RPMI7951 (cell line): ENCODE measurements at places on chromosomes 4 and X. TPM values are rescaled to one million over a fixed set of nuclear protein-coding genes. Genes with fewer than 3 reads are reported as not detected.

MMGT1 gene
- 19.8 and 28.0 TPM in 2 replicates for total RNA-seq

PNMA5 gene
- total RNA-seq = not detected in 2 replicates

MAGEA4 gene
- total RNA-seq = 0.59 and 0.60 TPM in 2 replicates

XPNPEP2 gene
- total RNA-seq = not detected in 2 replicates

CDX4 gene
- not detected in 2 replicates for total RNA-seq

GPM6B gene
- 1.8 and 2.4 TPM in 2 replicates for total RNA-seq

RNF128 gene
- 5.0 and 5.5 TPM in 2 replicates for total RNA-seq

DRD5 gene
- total RNA-seq = not detected in 2 replicates

ITM2A gene
- 0.12 TPM in 1 of 2 replicates, not detected in the other for total RNA-seq

BEND4 gene
- total RNA-seq = not detected in 2 replicates

FREM3 gene
- not detected in 2 replicates for total RNA-seq

DNAAF6 gene
- total RNA-seq = not detected in 2 replicates

STBD1 gene
- 10.1 and 12.0 TPM in 2 replicates for total RNA-seq

FATE1 gene
- total RNA-seq = not detected in 2 replicates

ANTXR2 gene
- total RNA-seq = 32.0 and 36.4 TPM in 2 replicates

HUWE1 gene
- total RNA-seq = 83.3 and 99.5 TPM in 2 replicates

HTRA3 gene
- total RNA-seq = 7.8 and 8.6 TPM in 2 replicates

MTHFD2L gene
- 11.9 and 12.1 TPM in 2 replicates for total RNA-seq

KCND1 gene
- total RNA-seq = 0.59 and 1.4 TPM in 2 replicates

VCX3A gene
- not detected in 2 replicates for total RNA-seq

VSIG1 gene
- not detected in 2 replicates for total RNA-seq

BMP15 gene
- not detected in 2 replicates for total RNA-seq

PLP1 gene
- total RNA-seq = 3.1 and 3.3 TPM in 2 replicates
